Muscle of back (tissue), 13 donors: ENCODE measurements at places on chromosomes 2 and 18.

GRCh38 chr18:13453714-13454113 is 235.2 kb downstream of the LDLRAD4 start:
- DNase-seq = no peak

- DNase-seq = no peak
These were observed 126.3 kb upstream of the OSR1 start for GRCh38 chr2:19484736-19485135.

DNA sequence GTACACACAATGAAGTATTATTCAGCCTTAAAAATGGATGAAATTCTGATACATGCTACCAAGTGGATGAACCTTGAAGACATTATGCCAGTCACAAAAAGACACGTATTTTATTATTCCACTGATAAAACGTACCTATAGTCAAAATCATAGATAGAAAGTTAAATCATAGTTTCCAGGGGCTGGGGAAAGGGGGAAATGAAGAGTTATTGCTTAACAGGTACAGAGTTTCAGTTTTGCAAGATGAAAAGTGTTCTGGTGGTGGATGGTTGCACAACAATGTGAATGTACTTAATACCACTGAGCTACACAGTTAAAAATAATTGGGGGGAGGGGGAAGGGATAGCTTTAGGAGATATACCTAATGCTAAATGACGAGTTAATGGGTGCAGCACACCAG is 279.0 kb upstream of the STON1 start:
- no peak for DNase-seq

GRCh38 chr2:136108463-136108862 is 9.5 kb downstream of the CXCR4 start:
- DNase-seq = peak; percentile 83

GRCh38 chr2:8232871-8233270 is 449.0 kb upstream of the ID2 start:
- no peak for DNase-seq

GRCh38 chr2:1660656-1661640 is 83.4 kb downstream of the PXDN start:
- DNase-seq = no peak

- peak; percentile 71 for DNase-seq
These were observed 101.0 kb downstream of the ALPK2 start for GRCh38 chr18:58527952-58528287.

GRCh38 chr2:142885543-142885942 is 8.1 kb downstream of the KYNU start:
- DNase-seq = no peak

DNA sequence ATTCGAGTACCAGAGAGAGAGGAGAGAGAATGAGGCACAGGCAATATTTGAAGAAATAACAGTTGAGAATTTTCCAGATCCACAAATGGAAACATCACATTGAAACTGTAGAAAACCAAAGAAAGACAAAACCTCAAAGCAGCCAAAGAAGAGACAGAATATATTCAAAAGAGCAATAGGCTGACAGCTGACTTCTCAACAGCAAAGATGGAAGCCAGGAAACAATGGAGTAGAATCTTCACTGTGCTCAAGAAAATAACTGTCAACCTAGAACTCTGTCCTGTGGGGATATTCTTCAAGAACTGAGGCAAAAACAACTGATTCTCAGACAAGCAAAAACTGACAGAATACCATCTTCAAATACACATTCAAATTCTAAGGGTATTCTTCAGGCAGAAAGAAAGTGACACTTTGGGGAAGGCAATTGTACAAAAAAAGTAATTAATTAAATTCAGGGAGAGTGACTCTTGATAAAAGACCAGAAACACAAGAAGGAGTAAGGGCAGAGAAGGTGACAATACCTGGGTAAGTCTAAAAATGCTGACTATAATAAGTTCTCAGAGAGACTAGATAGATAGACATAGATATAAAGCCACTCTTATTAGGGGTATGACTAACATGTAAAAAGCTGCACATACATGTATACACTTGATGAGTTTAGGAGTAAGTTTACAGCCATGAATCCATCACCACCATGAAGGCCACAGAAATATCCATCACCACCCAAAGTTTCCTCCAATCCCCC is 25.6 kb downstream of the ANKMY1 start:
- DNase-seq = no peak

DNA sequence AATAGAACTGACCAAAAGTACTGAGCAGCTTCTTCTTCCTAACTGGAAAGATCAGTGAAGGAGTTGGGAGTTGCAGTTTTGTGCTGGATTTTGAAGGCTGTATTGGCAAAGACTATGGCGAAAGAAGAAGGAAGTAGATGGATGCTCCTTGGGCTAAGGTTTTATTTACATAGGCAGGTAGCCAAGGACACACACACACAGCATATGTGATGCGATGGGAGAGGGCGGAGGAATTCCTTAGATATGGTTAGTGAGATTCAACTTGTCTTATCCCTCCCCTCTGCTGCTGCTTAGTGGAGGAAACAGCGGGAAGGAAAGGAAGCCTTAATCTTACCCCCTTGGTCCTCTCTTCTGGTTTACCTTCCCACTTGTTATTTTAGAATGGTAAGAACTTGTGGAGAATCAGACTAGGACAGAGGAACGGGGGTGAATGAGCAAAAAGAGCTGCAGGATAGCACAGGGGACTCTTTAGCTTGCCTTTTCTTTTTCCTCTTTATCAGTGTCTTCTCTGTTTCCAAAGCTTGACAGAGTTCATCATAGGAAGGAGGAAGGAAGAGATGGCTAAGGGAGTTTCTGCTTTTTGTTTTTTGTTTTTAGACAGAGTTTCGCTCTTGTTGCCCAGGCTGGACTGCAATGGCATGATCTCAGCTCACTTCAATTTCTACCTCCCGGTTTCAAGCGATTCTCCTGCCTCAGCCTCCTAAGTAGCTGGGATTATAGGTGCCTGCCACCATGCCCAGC is 87.9 kb downstream of the OSBPL6 start:
- DNase-seq = peak; percentile 22

GRCh38 chr2:239866350-239866749 is 158.8 kb downstream of the NDUFA10 start:
- DNase-seq = no peak

DNA sequence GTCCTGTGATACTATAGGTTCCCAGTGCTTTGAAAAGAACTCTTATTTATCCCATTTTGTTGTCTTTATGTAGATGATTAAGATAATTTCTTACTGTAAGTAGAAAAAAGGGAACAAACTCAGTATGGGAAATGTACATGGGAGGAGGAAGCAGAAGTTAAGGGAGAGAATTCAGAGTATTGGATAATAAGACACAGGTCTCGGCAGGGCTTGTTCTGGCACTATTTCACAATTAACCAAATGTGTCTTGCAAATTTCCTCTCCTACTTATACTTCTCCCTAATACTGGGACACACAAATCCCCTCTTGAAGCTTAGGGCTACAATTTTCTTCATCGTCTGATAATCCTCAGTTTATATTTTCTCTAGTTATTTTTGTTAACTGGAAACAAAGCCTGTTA is 744.0 kb downstream of the ADCYAP1 start:
- no peak for DNase-seq

DNA sequence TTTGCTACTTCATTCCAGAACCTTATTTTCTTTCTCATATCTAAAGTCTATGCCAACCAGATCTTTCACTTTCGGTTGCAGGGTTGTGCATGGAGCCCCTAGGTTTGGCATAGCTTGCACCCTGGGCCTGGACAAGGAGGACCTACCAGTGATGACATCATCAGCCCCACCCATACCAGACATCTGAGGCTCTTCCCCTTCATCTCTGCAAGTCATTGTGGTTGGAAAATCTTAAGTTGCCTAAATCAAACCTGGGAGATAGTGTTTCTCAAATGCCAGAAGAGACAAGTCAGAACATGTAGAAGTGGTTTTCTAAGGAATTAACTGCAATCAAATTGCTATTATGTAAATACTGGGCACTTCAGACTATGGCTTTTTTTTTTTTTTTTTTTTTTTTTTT is 363.3 kb downstream of the ZNF516 start:
- no peak for DNase-seq

DNA sequence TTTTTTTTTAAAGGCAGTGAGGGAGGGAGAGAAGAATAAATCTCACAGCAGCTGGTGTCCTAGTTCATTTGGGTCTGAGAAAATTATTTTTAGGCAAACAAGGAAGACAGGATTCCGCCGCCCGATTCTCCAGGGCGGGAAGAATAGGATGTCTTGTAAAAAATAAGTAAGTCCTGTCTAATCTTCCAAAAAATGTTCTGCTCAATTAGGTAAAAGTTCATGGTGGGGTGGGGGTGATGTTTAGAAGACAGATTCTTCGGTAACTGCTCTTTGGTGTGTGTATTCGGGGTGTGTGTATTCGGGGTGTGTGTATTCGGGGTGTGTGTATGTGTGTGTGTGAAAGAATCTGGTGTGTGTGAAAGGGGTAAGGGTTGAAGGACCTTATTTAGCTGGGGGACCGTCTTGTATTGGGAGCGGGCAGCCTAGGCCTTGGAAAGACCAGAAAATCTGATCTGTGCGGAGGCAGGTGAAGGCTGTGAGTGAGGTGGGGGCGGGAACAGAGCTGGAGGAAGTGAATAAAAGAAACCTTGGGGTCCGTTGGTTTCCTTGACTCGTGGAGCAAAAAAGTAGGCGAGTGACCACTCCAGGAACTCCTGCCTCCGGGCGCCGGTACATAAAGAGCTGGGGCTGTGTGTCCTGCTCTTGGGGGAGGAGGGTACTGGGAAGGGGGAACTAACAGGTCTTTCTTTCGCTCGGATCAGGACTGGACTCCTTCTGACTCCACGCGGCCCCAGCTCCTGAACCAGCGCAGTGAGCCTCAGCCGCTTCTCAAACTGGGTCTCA is 4.4 kb upstream of the PAX3 start:
- peak; percentile 11 for DNase-seq

- no peak for DNase-seq
These were observed 726.8 kb upstream of the DDX18 start for GRCh38 chr2:117087535-117088291.

- no peak for DNase-seq
These were observed 264.7 kb downstream of the RNF152 start for GRCh38 chr18:61628085-61628484.

GRCh38 chr2:70508711-70509462 is 44.7 kb downstream of the TGFA start:
- no peak for DNase-seq

DNA sequence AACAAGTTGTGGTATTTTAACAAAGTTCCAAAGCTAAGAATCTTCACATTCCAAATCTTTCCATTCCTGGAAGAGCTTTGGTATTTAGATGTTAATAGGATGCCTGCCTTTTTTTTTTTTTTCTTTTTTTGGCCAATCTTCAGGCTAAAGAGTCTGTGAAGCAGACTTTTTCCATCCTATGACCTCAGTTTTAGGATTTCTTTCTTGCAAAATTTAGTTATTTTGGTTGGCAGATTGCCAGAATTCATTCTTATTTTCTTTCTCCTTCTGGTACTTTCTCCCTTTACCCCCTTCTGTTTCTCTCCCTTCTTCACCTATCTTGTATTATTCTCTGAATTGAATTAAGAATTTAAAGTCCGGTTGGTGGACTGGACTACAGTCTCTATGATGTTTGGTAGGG is 217.8 kb upstream of the REV1 start:
- DNase-seq = peak; percentile 68

DNA sequence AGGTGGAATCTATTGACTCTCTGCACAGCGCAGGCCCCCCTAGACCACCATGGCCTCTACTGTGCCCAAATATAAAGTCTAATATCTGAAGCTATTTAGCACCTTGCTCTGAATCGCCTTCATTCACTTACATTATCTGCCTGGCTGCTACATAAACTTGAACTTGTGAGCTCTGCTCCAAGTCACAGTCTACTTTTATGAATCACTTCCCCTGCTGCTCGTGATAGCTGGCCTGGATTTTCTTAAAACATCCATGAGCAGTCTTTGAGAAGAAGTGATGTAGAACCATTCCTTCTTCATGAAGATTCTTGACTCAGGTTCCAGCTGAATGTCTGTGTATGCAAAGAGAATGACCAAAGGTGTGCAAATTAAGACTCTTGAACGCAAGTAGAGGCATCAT is 359.5 kb downstream of the RND3 start:
- no peak for DNase-seq

DNA sequence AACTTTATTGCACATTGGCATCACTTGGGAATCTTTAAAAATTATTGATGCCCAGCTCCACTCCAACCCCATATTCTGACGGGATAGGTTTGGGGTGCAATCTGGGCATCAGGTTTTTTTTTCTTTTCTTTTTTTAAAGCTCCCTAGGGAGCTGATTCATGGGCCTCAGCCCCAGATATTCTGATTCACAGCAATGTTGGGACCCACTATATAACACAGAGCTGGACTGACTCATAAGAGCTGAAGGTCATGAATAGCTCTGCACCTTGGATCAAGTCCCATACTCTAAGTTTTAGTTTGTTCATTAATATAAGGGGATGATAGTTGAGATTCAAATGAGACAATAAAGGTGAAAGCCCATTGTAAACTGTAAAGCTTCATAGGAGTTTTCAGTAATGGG is 191.1 kb upstream of the REV1 start:
- no peak for DNase-seq

DNA sequence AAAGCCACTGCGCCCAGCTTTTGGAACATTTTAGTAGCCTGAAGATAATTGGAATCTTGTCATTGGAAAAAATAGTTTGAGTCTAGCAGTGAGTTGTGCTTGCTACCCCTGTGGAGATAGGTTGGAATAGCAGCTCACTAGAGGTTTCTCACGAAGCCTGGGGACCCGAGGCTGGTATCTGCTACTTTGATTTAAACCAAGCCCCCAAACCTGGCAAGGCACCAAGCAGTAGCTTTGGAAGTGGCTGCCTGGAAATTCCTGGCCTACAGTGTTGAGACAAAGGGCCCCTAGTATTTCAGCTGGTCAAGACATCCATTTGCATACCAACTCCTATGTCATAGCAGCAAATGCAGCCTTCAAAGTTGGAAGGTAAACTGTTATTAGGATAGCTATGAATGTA is 42.1 kb downstream of the NOP58 start:
- no peak for DNase-seq
